Activated CD4-positive, alpha-beta T cell treated with anti-CD3 and anti-CD28 coated beads for 36 hours (primary cell): ENCODE measurements at places on chromosomes 2 and 18. TPM values are rescaled to one million over a fixed set of nuclear protein-coding genes. Genes with fewer than 3 reads are reported as not detected.

DNA sequence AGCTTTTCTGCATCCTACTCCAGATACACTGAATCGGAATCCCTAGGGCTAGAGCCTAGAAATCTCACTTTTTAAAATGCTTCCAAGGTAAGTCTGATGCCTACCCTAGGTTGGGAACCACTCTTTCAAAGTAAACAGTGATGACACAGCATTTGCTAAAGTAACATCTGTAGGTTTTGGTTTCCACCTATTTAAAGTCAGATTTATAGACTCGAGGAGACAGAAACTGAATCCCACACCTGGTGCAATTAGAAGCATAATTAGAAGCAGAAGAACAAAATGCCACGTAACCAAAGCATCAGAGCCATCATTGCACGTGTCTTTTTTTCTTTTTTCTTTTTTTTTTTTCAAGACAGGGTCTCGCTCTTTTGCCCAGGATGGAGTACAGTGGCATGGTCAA, 40.9 kb downstream of the PDK1 start:
- DNase-seq = no peak
- peaks cover 51% of the 10 kb centered on the region for H3K36me3 ChIP-seq
- peaks cover 5% of the 10 kb centered on the region for H3K4me1 ChIP-seq
- H3K4me3 ChIP-seq = no peak overlapping the region

DNA sequence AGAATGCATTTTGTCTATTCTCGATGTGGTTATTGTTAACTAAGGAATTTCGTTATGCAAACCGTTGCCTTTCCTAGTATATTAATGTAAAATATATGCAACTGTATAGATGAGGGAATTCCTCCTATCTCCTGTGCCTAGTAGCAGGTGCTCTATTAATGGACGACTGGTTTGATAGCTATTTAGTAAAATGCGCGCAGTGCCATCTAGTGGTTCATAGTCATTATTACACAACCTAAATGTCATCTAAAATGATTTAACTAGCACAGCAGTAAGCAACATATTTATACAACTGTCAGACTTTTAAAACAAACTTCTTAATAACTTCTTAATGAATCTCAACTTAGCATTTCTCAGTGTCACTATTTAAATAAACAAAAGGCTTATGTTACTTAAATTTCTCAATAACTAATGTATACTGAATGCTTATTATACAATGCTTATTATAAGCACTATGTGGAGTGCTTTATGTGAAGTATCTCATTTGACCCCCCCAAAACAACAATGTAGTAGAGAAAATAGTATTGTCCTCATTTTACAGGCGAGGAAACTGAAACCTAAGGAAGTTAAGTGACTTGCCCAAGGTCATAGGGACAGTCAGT, 77.9 kb downstream of the DTNA start:
- H3K27me3 ChIP-seq = peaks cover 26% of the 10 kb centered on the region
- peak; percentile 49 for DNase-seq
- H3K4me3 ChIP-seq = no peak overlapping the region
- H3K36me3 ChIP-seq = no peaks in the 10 kb centered on the region
- H3K27ac ChIP-seq = no peak overlapping the region

DNA sequence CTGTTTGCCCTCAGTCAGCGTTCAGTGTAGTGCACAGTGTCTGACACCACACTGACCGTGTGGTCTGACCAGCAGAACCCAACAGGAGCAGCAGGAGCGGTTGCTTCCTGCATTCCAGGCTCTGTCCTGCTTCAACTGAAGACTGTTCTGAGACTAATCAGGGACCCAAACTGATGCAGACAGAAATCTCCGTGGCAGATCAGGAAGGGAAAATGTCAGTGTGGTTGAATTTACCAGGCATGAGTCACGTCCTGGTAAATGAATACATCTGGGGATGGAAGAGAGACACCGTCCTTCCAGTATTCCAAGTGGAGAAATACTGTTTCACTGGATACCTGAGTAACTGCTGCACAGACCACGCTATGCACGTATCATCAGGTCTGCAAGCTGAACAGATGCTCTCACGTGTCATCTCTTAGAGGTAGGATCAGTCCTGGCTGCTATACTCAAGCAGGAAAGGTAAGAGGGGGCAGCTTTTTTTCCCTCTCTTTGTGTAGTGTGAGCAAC, 223.6 kb upstream of the EPAS1 start:
- H3K36me3 ChIP-seq = no peaks in the 10 kb centered on the region
- DNase-seq = no peak
- peak overlapping the region; percentile 51 for H3K27ac ChIP-seq
- no peak overlapping the region for H3K4me3 ChIP-seq

DNA sequence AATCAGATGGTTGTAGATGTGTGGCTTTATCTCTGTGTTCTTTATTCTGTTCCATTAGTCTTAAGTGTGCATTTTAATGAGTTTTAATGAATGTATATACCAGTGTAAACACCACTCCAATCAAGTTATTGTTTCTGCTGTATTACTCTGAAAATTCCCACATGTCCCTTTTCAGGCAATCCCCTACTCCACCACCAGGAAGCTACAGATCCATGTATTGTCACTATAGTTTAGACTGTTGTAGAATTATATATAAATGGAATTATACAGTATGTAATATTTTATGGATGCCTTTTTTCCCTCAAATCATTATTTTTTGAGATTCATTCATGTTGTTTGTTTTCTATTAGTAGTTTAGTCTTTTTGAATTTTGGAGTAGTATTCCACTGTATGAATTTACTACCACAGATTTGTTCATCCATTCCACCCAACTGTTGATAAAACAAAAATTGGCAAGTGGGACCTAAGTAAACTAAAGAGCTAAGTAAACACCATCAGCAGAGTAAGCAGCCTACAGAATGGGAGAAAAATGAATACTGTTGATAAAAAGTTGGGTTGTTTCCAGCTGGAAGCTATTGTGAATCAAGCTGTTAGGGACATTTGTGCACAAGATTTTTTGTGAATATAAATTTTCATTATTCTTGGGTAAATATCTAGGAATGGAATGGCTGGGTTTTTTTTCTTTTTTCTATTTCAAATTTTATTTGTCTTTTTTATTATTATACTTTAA, 262.0 kb downstream of the CAMKMT start:
- H3K36me3 ChIP-seq = peaks cover 1% of the 10 kb centered on the region
- no peak overlapping the region for H3K27ac ChIP-seq
- no peaks in the 10 kb centered on the region for H3K27me3 ChIP-seq
- DNase-seq = no peak
- no peaks in the 10 kb centered on the region for H3K4me1 ChIP-seq

DNA sequence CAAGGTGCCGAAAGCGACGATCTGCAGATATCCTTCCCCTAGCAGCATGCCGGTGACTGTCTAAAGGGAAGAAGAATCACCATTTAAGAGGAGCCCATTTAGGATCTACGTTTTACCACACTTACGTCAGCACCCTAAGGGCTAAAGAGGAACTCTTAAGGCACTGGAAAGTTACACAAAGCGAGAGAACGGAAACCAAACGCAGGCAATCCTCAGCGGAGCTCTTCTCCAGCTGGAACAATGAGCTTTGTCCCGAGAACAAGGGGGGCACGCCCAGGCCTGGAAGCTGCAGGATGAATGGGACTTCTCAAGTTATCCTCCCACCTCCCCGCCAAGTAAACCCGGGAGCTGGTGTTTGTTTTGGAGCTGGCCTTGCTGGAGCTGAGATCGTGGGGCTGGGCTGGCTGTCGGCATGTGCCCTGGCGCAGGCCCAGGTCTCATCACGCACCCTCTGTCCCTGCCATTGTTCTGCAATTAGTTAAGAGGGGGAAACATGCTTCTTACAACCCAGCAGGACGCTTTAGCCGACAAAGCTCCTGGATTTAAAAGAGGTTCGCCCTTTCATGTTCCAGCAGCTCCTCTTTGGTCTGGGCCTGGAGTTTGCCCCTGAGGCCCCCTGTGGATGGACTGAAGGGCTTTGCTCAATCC, 36.4 kb downstream of the PXDN start:
- no peak overlapping the region for H3K4me3 ChIP-seq
- no peak overlapping the region for H3K27ac ChIP-seq

- H3K27me3 ChIP-seq = no peaks in the 10 kb centered on the region
- no peaks in the 10 kb centered on the region for H3K36me3 ChIP-seq
- DNase-seq = no peak
These were observed 923.7 kb downstream of the NRXN1 start for GRCh38 chr2:50108245-50108644.

DNA sequence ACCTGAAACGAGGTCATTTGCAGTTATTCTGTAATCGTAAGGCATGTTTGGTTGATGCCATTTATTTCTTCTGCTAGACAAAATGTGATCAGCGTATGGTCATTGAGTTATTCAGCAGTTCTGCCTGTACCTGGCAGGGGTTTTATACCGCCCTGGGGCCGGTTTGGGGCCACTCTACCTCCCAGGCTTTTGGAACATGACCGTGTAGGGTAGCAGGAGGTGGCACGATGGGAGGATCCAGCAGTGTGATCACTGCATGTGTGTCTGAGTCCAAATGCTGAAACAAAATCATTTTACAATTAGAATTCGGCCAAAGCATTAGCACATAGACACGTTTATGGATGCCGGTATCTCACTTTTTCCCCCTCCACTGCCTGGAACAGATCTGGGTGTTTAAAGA, 26.7 kb downstream of the LPIN1 start:
- DNase-seq = no peak
- no peak overlapping the region for H3K4me3 ChIP-seq
- H3K27me3 ChIP-seq = no peaks in the 10 kb centered on the region
- H3K4me1 ChIP-seq = peaks cover 33% of the 10 kb centered on the region
- peaks cover 52% of the 10 kb centered on the region for H3K36me3 ChIP-seq

DNA sequence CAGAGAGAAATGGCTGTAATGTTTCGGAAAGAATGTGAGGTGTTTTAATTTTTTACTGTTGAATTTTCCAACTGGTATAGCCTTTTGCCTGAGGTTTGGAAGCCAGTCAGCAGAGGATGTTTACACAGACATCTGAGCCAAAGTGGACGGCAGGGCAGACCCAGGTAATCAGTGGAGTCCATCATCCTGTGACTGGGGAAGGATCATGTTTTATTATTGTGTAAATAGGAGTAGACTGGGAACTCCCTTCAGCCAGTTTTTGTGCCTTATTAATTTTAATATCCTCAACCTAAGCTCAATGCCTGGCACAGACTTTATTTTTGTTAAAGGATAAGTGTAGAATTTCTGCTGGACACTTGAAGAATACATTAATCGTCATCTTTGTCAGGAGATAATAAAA, 142.0 kb upstream of the GAREM1 start:
- no peak overlapping the region for H3K27ac ChIP-seq
- peaks cover 9% of the 10 kb centered on the region for H3K27me3 ChIP-seq
- H3K4me3 ChIP-seq = no peak overlapping the region

DNA sequence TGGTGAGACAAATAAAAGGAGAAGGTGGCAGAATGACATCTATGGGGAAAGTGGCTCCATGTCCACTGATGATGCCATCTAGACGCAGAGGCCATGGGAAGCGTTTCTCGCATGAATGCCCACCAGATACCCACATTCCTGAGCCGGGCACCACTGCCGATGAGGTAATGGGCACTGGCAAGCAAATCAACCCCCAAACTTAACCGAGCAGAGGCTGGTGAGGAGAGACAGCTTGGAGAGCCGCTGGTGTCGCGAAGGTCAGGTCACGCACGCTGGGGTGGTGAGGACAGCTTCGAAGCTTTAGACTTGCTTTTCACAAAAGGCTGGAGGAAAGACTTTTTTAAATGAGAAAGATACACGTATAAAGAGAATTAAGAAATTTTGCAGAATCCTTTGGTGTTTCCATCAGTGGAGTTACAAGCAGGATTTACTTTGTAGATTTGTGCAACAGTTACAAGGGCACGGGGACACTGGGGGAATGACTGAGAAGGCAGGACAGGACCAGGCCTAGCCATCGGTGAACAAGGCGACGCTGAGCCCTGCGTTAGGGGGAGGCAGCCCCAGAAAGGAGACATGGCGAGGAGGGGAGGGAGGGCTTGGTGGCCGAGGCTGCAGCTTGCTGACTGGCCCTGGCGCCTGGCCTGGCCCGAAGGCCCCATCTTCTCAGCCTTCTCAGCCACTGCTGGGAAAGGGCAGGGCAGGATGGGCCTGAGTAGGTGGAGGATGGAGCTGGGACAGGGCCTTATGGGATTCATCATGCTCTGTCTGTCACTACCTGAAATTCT, 83.9 kb upstream of the HDAC4 start:
- no peak overlapping the region for H3K4me3 ChIP-seq
- no peaks in the 10 kb centered on the region for H3K36me3 ChIP-seq
- H3K27ac ChIP-seq = no peak overlapping the region
- H3K4me1 ChIP-seq = no peaks in the 10 kb centered on the region
- no peak for DNase-seq

DNA sequence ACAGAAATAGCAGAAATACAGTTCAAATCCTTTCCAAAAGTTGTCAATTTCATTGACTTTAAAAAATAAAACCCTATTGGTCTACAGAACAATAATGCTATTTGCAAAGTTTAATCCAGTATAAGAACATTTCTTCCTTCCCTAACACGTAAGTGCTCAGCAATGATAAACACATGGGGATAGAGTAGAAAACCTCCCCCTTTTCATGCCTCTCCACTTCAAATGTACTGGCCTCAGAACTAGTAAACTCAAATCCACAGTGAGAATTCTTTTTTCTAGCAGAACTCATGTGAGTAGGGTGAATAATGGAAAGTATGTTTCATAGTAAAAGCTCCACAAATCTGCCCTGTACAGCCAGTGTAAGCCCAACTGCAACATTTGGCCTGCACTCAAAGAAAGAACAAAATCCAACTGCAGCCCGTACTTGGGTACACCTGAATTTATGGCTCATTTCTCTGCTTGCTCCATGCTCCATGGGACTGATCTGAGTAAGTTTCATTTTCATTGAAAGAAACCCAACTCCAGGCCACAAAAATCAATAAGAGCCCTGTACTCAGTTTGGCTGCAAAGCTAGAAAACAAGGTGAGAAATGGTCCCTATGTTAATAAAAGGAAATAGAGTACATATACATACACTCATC, 115.0 kb upstream of the RMDN2 start:
- peaks cover 3% of the 10 kb centered on the region for H3K4me1 ChIP-seq
- peaks cover 5% of the 10 kb centered on the region for H3K27me3 ChIP-seq
- H3K27ac ChIP-seq = no peak overlapping the region
- H3K4me3 ChIP-seq = no peak overlapping the region
- H3K36me3 ChIP-seq = peaks cover 2% of the 10 kb centered on the region
- no peak for DNase-seq

- no peaks in the 10 kb centered on the region for H3K36me3 ChIP-seq
- peaks cover 61% of the 10 kb centered on the region for H3K27me3 ChIP-seq
- DNase-seq = no peak
These were observed 4.6 kb downstream of the HOXD1 start for GRCh38 chr2:176193048-176193447.

GRCh38 chr18:7456376-7456775, 110.7 kb upstream of the PTPRM start:
- no peaks in the 10 kb centered on the region for H3K4me1 ChIP-seq
- no peaks in the 10 kb centered on the region for H3K27me3 ChIP-seq
- H3K27ac ChIP-seq = no peak overlapping the region
- no peak overlapping the region for H3K4me3 ChIP-seq
- H3K36me3 ChIP-seq = no peaks in the 10 kb centered on the region

- H3K4me3 ChIP-seq = no peak overlapping the region
- no peak overlapping the region for H3K27ac ChIP-seq
- H3K36me3 ChIP-seq = peaks cover 7% of the 10 kb centered on the region
- H3K4me1 ChIP-seq = peaks cover 2% of the 10 kb centered on the region
These were observed 56.3 kb upstream of the FZD5 start for GRCh38 chr2:207825978-207826377.

- peaks cover 64% of the 10 kb centered on the region for H3K27me3 ChIP-seq
- no peaks in the 10 kb centered on the region for H3K36me3 ChIP-seq
- H3K4me3 ChIP-seq = no peak overlapping the region
- H3K4me1 ChIP-seq = peaks cover 13% of the 10 kb centered on the region
- DNase-seq = no peak
These were observed 49.2 kb upstream of the TUBA3D start for GRCh38 chr2:131426727-131427126.

The CD226 gene
- 56.9 TPM for total RNA-seq

The RTP5 gene
- total RNA-seq = not detected

The CASP10 gene
- total RNA-seq = 12.2 TPM

The KIF3C gene
- 5.2 TPM for total RNA-seq

The GALNT5 gene
- 0.04 TPM for total RNA-seq

The LOXHD1 gene
- total RNA-seq = 0.07 TPM

The ZSWIM2 gene
- not detected for total RNA-seq

The OBSL1 gene
- 1.0 TPM for total RNA-seq
